Karpas-422 (cell line): ENCODE measurements at places on chromosomes 7 and 10.

DNA sequence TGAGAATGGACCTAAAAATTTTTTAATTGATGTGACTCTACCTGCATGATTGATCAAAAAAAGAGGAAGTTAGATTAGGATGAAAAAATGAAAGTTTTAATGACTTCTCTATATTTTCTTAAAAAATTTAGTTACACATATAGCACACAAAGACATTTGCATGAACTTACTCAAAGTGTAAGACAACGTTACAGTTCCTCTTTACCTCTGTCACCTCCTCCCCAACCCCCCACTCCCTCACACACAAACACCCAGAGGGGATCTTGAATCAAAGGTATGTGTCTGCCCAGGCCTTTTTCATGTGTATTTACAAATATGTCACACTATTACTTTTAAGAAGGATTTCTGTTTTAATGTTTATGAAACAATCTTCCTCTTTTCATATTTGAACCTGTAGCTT lies 20.6 kb upstream of the CDCA7L start:
- peak; percentile 94 for DNase-seq

GRCh38 chr10:52212062-52212461 lies 102.0 kb upstream of the DKK1 start:
- DNase-seq: no peak

DNA sequence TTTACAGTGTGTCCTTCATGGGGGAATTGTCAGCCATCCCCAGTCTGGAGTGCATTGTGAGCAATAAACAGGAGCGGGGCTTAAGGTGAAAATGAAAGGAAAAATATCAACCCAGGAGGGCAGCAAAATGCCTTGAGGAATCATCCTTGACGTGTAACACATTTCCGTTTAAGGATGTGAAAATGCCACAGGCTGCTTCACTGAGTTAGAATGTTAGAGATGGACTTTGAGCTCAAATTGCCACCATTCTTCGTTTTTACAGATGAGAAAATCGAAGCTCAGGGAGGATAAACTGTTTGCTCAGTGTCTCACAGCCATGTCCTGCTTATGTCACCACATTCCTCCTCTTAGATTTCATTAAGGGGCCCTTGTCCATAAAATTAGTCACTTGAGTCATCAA lies 23.1 kb downstream of the SORCS3 start:
- DNase-seq: no peak

GRCh38 chr10:13087986-13088618 lies 11.9 kb upstream of the OPTN start:
- no peak for DNase-seq

GRCh38 chr10:60479305-60480020 lies 89.8 kb upstream of the ANK3 start:
- DNase-seq: no peak

DNA sequence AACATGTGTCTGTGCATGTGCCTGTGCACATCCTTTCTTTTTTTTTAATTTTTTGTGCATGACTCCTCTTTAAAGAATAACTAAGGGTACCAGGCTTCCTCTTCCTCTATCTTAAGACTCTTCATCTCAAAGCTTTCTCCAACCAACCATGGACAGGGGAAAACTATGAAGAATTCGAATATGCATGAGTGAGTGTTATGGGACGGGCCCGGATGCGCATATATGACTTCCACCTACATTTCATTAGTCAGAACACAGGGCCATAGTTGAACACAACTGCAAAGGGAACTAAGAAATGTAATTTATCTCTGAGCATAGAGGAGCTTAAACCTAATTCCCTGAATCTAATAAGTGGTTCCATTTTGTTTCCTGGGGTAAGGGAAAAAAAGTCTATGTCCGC lies 270.3 kb upstream of the SORCS1 start:
- DNase-seq: no peak

- no peak for DNase-seq
Observed at GRCh38 chr7:102836977-102837376, 75.8 kb upstream of the LRRC17 start.

- DNase-seq: peak; percentile 78
Observed at GRCh38 chr10:116287906-116288501, 15.0 kb upstream of the GFRA1 start.

- DNase-seq: no peak
Observed at GRCh38 chr7:157402911-157403534, 66.2 kb downstream of the DNAJB6 start.

DNA sequence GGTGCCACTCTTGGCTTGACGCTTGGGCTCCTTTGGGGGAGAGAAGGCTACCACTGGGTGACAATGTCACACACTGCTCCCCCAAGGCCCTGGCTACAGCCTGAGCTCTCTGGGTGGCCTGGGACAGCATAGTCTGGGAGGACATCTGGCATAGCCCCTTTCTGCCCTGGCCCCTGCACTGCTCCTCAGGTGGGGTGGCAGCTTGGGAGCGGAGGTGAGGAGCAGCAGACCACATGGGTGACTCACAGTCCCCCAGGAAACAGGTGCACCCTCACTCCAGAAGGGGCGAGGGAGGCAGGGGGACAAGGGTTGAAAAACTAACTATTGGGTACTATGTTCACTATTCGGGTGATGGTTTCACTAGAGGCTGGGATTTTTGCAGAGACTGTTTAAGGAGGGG lies 45.2 kb downstream of the NPTX2 start:
- no peak for DNase-seq
